ENCODE measurements at places on chromosomes 3 and 15.

- DNase-seq = peak; percentile 89
These were observed 38.6 kb downstream of the CLEC3B start for GRCh38 chr3:45064512-45065372.

DNA sequence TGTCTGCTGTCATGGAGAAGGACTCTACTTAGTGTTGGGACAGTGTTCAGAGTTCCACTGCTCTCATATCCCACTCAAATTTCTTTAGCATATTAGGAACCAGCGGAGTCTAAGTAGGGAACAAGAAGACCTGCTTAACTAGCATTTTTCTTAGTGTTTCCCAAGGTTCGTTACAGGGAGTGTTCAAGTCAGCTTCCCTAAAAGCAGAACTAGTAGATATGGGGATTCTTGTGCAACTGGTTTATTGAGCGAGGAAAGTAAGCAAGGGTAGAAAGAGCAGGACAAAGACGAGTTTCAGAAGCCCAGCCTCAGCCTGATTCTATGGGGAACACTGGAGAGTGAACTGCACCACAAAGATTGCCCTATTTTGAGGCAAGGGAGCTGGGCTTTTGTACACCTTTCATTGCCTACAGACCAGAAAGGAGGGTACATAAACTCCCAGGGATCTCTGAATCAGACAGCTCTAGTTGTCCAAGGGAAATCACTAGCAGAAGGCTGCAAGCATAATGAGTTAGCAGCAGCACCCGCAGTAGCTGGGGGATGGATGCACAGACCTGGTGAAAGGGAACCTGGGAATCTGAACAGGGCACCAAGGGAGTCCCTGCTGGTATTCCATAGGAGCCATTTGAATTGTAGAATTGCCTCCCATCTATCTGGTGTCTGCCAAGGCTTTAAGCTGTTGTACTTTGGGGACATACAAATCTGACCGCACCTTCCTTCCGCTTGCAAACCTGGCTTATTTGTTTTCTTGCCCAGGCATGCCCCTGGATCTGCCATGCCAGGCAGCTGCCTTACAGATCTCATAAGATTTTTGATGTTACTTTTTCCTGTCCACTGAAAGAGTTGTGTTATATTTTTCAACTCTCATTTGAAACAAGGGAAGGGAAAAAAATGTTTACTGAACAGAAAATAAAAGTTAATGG, 15.1 kb downstream of the CMTM7 start:
- peak; percentile 70 for DNase-seq

- DNase-seq = no peak
These were observed 54.2 kb downstream of the ANKRD28 start for GRCh38 chr3:15743587-15744009.

DNA sequence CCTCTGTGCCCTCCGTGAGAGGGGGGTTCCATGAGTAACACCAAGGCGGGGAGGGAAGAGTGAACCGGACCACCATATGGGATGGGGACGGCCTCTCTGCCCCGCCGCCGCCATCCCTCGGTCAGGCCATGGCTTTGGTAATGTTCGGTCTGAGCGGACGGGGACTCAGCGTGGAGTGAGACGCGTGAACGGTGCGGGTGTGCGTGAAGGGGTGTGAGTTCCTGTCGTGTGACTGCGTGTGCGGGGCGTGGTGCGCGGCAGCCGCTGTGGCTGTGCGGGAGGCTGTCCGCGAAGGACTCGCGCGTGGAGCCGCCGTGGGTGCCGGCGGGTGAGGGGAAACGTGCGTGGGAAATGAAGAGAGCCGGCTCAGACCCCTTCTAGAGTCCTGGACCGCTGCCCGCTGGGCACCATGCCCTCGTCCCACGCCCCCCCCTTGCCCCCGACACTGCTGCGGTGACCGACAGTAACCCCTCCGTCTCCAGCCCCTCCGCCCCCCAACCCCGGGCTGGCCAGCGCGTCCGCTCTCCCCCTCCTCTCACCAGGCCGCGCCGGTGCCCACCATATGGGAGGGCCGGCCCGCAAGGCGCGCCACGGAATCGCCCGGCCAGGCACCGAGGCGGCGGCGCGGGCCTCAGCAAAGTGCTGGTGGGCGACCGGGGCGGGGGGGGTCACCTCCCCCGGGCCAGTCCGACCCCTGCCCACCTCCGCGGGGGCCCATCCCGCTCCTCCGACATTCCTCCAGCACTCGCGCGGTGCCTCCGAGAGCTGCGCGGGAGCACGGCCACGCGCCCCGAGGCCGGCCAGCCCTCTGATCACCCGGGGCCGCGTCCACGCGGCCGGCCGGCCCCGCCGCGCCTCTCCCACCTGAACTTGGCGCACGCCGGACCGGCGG, 589 bp downstream of the KLF15 start:
- DNase-seq = peak; percentile 25

DNA sequence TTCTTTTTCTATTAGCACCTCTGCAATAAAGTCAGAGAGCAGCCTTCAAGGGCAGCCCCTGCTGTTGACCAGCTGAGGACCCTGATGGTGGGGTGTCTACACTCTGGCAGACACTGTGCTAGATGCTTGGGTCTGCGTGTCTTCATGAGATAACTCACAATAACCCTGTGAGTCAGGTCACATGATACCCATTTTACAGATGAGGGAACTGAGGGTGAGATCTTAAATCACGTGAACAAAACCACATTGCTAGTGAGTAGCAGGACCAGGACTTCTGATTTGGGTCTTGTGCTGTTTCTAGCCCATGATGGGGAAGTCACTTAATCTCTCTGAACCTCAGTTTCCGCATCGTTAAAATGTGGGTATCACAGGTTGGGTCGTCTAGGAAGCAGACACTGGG, 118.5 kb upstream of the LIPC start:
- peak; percentile 30 for DNase-seq

DNA sequence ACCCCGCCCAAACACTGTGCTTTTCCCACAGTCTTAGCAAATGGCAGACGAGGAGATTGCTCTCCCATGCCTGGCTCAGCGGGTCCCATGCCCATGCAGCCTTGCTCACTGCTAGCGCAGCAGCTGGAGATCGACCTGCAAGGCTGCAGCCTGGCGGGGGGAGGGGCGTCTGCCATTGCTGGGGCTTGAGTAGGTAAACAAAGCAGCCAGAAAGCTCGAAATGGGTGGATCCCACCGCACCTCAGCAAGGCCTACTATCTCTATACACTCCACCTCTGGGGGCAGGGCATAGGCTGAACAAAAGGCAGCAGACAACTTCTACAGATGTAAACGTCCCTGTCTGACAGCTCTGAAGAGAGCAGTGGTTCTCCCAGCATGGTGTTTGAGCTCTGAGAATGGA, 27.2 kb upstream of the WDR5B start:
- DNase-seq = no peak

DNA sequence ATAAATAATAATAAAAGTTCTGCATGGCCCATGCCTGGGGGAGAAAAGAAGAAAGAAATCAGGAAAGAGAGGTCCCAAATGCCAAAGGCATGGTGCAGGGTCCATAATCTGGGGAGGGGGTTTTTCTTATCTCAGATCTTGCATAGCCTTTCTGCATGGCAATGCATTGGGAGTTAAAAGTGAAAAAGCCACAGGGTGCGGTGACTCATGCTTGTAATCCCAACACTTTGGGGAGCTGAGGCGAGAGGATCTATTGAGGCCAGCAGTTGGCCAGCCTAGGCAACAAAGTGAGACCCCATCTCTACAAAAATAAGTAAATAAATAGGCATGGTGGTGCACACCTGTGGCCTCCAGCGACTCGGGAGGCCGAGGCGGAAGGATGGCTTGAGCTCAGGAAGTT, 76.8 kb upstream of the GATA2 start:
- no peak for DNase-seq

GRCh38 chr15:59159210-59159609, 47.4 kb upstream of the LDHAL6B start:
- no peak for DNase-seq

- no peak for DNase-seq
These were observed 25.1 kb upstream of the UTS2B start for GRCh38 chr3:191355406-191355805.

- no peak for DNase-seq
These were observed 61.2 kb downstream of the THBS1 start for GRCh38 chr15:39642011-39642640.

DNA sequence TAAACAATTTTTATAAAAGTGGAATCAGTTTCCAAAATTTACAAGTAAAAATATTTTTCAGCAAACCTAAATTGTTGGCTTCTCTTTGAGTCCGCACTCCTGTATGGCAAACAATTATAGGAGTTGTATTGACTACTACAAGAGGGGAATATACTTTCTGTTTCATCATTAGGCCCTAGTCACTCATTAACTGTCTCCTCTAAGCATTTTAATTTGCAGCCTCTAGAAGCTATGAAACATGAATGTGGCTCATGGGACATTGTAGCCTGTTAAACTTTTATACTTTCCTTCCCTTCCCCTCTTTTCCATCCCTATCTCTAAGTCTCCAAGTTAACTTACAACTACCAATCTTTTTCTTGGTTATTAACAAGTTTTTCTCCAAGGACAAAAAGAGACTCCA, 58.9 kb upstream of the CBLB start:
- DNase-seq = no peak

DNA sequence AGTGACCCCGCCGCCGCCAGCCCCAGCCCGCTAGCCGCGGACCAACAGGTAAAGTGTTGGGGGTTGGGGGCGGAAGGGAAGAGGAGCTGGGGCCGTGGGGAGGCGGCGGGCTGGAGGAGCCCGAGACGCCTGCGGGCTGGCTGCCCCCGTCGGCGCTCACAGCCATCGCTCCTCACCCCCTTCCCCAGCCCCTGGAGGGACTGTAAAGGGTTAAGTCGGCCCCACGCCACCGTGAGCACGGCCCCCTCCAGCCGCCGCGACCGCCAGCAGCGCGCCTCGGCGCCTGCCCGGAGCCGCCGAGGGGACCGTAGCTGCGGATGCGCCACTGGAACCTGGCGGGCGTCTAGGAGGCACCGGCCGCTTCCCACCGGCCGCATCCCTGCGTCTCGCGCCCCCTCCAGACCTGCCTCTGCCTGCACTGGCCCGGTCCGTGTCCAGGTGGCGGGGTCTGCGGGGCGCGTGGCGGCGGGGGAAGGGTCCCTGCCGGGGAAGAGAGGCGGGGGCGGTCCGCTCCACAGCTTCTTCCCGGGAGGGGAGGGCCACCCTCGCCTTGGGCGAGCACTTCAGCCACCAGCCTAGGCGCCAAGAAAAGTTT, 522 bp downstream of the MED12L start:
- peak; percentile 43 for DNase-seq

- DNase-seq = no peak
These were observed 7.3 kb downstream of the TP63 start for GRCh38 chr3:189638276-189639031.

DNA sequence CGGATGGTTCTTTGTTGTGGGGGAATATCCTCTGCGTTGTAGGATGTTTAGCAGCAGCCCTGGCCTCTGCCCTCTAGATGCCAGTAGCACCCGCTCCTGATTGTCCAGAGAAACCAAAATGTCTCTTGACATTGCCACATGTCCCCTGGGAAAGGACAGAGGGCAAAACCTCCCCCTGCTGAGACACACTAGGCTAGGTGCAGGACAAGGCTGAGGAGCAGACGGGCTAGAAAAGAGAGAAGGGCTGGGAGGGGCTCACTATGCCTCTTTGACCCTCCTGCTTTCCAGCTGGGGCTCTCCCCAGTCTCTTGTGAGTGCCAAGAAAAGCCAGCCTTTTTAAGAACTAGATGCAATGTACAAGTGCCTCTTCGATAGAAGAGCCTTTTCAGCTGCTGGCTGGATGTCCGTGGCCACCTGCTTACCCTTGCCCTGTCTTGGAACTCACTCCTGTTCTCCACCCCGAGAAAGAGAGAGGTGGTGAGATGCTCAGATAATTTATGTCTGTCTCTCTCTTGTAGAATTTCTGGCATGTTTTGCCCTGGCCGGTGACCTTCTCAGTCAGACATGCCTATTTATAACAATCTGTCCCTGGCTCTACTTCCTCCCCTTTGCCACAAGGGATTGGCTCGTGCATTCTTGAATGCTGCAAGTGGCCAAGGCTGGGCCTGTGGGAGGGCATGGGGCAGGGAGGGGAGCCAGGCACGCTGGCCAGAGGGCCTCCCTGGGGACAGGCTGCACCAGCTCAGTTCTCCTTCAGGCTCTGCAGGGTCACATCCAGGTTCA, 142.6 kb downstream of the RPLP1 start:
- DNase-seq = no peak

GRCh38 chr3:169213956-169214355, 449.6 kb downstream of the MECOM start:
- peak; percentile 11 for DNase-seq

GRCh38 chr3:122754929-122755328, 38.7 kb downstream of the HSPBAP1 start:
- DNase-seq = peak; percentile 82

DNA sequence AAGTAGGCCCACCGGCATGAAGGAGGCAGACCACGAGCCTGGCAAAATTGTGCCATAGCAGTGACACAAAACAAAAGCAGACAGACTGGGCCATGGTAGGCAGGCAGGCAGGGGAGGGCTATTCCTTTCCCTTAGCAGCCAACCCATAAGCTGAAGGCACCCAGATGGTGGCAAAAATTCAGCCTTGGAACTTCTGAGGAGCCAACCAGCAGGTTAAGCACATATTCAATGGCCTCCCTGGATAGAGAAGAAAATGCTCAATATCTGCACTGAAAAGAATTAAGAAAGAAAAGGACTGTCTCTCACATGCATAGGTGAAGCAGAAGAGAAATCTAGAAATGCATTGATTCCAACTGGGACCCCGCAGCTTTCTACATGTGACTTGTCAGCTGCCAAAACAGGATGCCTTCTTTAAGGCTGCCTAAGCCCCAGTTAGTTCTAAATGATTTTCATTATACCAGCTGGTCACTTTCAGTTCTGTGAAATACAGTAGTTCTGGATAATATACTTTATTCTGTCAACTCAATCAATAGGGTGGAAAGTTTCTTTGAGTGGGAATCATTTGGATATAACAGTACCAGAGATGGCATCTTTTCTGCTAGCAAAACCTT, 2.7 kb downstream of the PRICKLE2 start:
- no peak for DNase-seq

GRCh38 chr15:56468401-56468800, 3.5 kb upstream of the MNS1 start:
- DNase-seq = peak; percentile 80

Measured in hematopoietic multipotent progenitor cell treated with erythropoietin and hydrocortisone succinate and interleukin-3 and kit ligand, for 6 days (in vitro differentiated cells).